ENCODE measurements at places on chromosomes 2 and 18. TPM values are rescaled to one million over a fixed set of nuclear protein-coding genes. Genes with fewer than 3 reads are reported as not detected.

- H3K27me3 ChIP-seq = no peaks in the 10 kb centered on the region
- H3K4me3 ChIP-seq = no peak overlapping the region
These were observed 22.3 kb downstream of the LRATD1 start for GRCh38 chr2:14654835-14655282.

DNA sequence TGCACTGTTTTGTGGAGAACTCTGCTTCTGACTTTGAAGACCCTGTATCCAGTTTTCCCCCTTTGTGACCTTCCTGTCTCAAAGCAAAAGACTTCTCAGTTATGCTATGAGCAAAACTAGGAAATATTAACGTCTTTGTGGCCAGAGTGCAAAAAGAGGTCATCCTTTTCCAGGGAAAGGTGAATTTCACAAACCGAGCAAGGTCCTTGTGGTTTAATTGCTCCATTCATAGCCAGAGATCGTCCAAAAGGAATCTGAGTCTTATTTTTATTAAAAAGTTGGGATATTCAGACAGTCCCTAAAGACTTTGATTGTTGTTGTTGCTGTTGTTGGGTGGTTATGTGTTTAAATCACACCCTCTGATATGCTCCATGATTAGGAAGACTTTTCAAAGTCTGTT lies 77.4 kb downstream of the NAB1 start:
- H3K27me3 ChIP-seq = no peaks in the 10 kb centered on the region
- no peaks in the 10 kb centered on the region for H3K4me1 ChIP-seq
- no peak overlapping the region for H3K27ac ChIP-seq
- no peaks in the 10 kb centered on the region for H3K36me3 ChIP-seq

The ATP6V1C2 gene
- 0.12 TPM for total RNA-seq

DNA sequence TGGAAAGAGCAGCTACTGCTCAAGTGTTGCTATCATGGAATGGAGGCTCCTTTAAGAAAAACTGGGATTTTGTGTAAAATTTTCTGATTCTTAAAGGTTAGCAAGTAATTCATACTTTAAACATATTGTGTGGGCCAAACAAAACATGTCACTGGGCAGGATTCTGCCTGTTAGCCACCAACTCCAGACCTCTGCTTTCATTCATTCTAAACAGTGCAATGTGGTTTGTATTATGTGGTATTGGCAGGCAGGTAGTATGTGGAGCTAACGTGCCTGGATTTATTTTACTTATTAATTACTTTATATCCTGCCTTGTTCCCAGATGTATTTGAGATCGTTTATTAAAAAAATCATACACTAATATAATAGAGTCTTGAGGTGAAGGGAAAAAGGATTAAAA lies 1521.3 kb upstream of the ACVR2A start:
- no peak overlapping the region for H3K4me3 ChIP-seq

The CNDP1 gene
- total RNA-seq = 40.6 TPM

The UPP2 gene
- 2.2 TPM for total RNA-seq

DNA sequence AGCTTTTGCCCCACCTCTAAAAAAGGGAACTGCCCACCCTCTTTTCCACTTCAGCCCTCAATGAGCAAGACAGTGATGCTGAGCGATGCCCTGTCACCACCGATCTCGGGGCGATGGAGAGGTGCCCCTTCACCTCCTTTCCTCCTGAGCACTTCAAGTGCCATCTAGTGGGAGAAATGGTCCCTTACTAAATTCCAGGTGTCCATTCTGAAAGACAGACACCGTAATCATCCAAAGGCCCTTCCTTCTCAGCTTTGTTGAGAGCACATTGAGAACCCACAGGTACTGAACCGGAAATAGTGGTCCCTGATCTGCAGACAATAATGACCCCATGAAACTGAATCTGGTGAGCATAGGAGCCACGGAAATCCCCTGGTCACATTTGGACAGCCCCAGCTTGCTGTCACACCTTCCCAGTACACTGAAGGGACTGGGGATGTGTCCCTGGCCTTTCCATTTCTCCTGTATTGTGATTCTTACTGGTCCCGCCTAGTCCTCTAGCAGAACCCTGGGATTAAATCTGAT lies 38.5 kb downstream of the KCTD18 start:
- H3K27me3 ChIP-seq = no peaks in the 10 kb centered on the region
- no peak for DNase-seq
- peaks cover 83% of the 10 kb centered on the region for H3K36me3 ChIP-seq
- H3K27ac ChIP-seq = no peak overlapping the region
- H3K4me3 ChIP-seq = no peak overlapping the region
- no peaks in the 10 kb centered on the region for H3K4me1 ChIP-seq

The POTEI gene
- not detected for total RNA-seq

The TTL gene
- total RNA-seq = 13.8 TPM

The MRO gene
- total RNA-seq = 2.2 TPM

DNA sequence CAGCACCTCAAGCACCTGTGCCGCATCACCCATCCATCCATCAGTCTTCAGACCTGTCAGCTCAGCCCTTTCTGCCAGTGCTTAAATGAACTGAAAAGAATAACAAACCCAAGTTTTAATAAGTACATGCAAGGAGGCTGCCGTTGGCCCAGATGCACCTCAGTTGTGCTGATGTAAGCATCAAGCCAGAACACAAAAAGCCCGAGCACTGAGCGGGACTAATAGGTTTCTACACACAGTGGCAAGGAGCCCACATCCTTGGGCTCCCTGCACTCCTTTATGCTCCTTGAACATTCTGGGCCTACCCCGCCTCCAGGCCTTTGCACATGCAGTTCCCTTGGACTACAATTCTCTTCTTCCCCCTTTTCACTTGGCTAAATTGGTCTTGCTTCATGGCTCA lies 165.6 kb downstream of the ALK start:
- H3K4me1 ChIP-seq = no peaks in the 10 kb centered on the region
- H3K27me3 ChIP-seq = no peaks in the 10 kb centered on the region
- no peak overlapping the region for H3K27ac ChIP-seq
- H3K4me3 ChIP-seq = no peak overlapping the region
- H3K36me3 ChIP-seq = no peaks in the 10 kb centered on the region

DNA sequence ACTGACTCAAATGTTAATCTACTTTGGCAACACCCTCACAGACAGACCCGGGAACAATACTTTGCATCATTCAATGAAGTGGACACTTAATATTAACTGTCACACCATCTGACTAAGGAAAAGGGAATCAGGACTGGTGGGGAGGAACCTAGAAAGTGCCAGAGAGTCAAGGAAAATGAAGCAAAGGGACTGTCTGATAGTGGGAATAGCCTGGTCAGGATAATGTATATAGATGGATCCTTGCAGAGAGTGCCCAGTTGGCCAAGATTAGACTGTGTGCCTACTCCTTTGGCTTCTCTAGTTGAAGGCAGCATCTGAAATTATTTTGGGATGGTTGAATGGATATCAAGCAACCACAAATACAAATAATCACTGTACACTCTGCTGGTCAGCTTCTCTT lies 45.2 kb downstream of the ARL6IP6 start:
- no peak for DNase-seq
- H3K27me3 ChIP-seq = no peaks in the 10 kb centered on the region
- no peak overlapping the region for H3K27ac ChIP-seq
- no peaks in the 10 kb centered on the region for H3K36me3 ChIP-seq

DNA sequence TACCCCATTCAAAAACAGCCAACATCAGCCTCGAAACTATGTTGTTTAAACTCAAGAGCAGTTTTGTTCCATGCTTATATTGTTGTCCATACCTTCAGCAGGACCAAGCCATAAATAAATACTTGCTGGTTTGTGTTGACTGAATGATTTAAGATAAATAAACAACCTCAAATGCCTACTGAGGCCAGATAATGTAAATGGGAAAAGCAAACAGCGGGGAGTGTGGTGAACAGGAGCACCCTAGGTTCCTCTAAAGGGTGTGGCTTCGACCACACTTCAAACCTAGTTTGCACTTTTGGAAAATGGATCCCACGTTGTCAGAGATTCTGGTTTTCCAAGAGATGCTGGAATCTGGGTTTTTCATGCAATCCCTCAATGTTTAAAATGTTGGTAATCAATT lies 1.7 kb upstream of the PMAIP1 start:
- no peak overlapping the region for H3K27ac ChIP-seq
- DNase-seq = no peak

The GRB14 gene
- 44.1 TPM for total RNA-seq

- H3K4me1 ChIP-seq = no peaks in the 10 kb centered on the region
- no peak overlapping the region for H3K4me3 ChIP-seq
- DNase-seq = no peak
- peaks cover 29% of the 10 kb centered on the region for H3K36me3 ChIP-seq
- H3K27ac ChIP-seq = no peak overlapping the region
These were observed 56.4 kb upstream of the OTX1 start for GRCh38 chr2:62994206-62994605.

- H3K27ac ChIP-seq = no peak overlapping the region
- H3K27me3 ChIP-seq = no peaks in the 10 kb centered on the region
- H3K4me3 ChIP-seq = no peak overlapping the region
- no peaks in the 10 kb centered on the region for H3K4me1 ChIP-seq
- no peak for DNase-seq
- H3K36me3 ChIP-seq = no peaks in the 10 kb centered on the region
These were observed 18.0 kb downstream of the SLC9A2 start for GRCh38 chr2:102637358-102637757.

The RUFY4 gene
- total RNA-seq = 0.55 TPM

The REG1B gene
- not detected for total RNA-seq

- no peaks in the 10 kb centered on the region for H3K27me3 ChIP-seq
- no peaks in the 10 kb centered on the region for H3K4me1 ChIP-seq
- DNase-seq = no peak
These were observed 564.6 kb upstream of the PKDCC start for GRCh38 chr2:41483226-41483625.

GRCh38 chr2:7161501-7161900 lies 244.3 kb downstream of the RNF144A start:
- no peak overlapping the region for H3K27ac ChIP-seq
- no peak overlapping the region for H3K4me3 ChIP-seq
- no peaks in the 10 kb centered on the region for H3K4me1 ChIP-seq
- H3K36me3 ChIP-seq = no peaks in the 10 kb centered on the region
- H3K27me3 ChIP-seq = no peaks in the 10 kb centered on the region

DNA sequence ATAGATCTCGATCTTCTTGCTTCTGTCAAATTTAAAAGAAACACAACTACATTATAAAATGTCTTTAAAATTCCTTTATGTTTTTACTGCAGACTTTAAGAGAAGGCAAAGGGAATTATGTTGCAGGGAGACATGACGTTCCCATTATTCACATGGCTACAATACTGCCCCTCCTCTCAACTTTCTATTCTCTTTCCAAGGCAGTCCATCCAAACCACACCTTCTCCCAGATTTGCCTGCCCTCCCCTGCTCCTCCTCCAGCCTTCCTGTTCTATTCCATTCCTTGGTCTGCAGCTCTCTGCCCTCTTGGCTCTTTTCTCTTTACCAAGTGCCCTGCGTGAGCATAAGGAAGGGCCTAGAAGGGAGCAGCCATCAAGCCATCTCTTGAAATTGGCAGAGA lies 61.3 kb downstream of the NABP1 start:
- H3K4me1 ChIP-seq = no peaks in the 10 kb centered on the region
- no peaks in the 10 kb centered on the region for H3K36me3 ChIP-seq
- H3K27ac ChIP-seq = no peak overlapping the region
- no peak overlapping the region for H3K4me3 ChIP-seq
- H3K27me3 ChIP-seq = no peaks in the 10 kb centered on the region

GRCh38 chr2:169165791-169166190 lies 96.4 kb downstream of the DHRS9 start:
- no peaks in the 10 kb centered on the region for H3K4me1 ChIP-seq
- no peaks in the 10 kb centered on the region for H3K27me3 ChIP-seq
- H3K4me3 ChIP-seq = no peak overlapping the region
- DNase-seq = no peak

The MPP4 gene
- total RNA-seq = not detected

The SNRNP27 gene
- total RNA-seq = 12.6 TPM

DNA sequence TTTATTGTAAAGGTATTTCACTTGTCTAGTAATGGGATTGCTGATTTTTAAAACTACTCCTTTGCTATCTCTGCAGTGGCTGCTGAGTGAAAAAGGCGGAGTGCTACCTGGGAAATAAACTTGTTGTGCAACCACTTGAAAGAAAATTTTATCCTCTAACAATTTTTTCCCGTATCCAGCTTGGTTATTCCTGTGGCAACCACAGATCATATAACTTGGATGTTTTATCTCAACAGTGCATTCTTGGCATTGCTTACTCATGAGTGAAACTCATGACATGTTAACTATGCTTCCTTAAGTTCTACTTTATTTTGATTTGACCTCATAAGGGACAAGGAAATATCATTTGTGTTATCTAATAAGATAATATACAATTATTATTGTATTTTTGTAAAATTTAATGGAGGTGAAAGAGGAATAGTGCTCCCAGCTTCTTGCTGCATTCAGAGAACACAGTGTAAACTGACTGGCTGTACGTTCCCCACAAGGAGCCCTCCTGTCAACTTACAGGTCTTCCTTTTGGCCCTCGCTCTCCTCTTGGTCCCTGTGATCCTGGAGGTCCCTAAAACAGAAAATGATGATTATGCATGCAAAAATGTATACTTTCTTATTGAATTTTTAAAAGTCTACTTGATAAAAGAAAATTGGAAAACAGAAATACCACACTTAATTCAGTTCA lies 82.7 kb downstream of the COL5A2 start:
- H3K4me3 ChIP-seq = no peak overlapping the region
- H3K4me1 ChIP-seq = no peaks in the 10 kb centered on the region
- no peaks in the 10 kb centered on the region for H3K36me3 ChIP-seq
- no peak overlapping the region for H3K27ac ChIP-seq
- H3K27me3 ChIP-seq = no peaks in the 10 kb centered on the region
- no peak for DNase-seq

The HSBP1L1 gene
- total RNA-seq = 35.1 TPM

The FBXO41 gene
- total RNA-seq = 0.43 TPM

The VRK2 gene
- total RNA-seq = 7.7 TPM

- H3K36me3 ChIP-seq = no peaks in the 10 kb centered on the region
- no peak for DNase-seq
These were observed 25.5 kb downstream of the ASAP2 start for GRCh38 chr2:9232166-9232479.

GRCh38 chr2:239895669-239896068 lies 129.5 kb downstream of the NDUFA10 start:
- no peaks in the 10 kb centered on the region for H3K27me3 ChIP-seq
- H3K4me3 ChIP-seq = no peak overlapping the region
- no peak overlapping the region for H3K27ac ChIP-seq
- no peak for DNase-seq

DNA sequence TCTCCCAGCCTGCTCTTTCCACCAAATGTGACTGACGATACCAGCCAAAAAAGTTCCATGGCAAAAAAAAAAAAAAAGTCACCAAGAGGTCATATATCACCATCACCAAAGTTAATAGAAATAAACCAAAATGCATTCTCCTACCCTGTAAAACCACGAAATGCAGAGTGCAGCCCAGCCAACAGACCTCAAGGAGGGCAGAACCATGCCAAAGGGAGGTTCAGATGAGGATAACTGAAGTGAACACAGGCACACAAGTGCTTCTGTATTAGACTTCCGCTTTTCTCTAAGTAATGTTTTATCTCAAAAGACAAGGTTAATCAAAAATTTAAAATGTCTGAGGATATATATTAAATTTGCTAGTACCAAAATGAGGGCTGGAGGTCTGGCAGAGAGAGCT lies 5.5 kb downstream of the SERPINE2 start:
- H3K36me3 ChIP-seq = no peaks in the 10 kb centered on the region
- no peak for DNase-seq
- H3K27ac ChIP-seq = no peak overlapping the region
- no peaks in the 10 kb centered on the region for H3K27me3 ChIP-seq
- H3K4me3 ChIP-seq = no peak overlapping the region
- H3K4me1 ChIP-seq = peaks cover 7% of the 10 kb centered on the region

GRCh38 chr18:39486268-39486667 lies 1920.7 kb upstream of the CELF4 start:
- H3K4me3 ChIP-seq = no peak overlapping the region
- no peaks in the 10 kb centered on the region for H3K36me3 ChIP-seq
- DNase-seq = no peak
- H3K27me3 ChIP-seq = no peaks in the 10 kb centered on the region
- no peaks in the 10 kb centered on the region for H3K4me1 ChIP-seq

The SPP2 gene
- total RNA-seq = 57.5 TPM

GRCh38 chr18:43001821-43002220 lies 113.7 kb downstream of the RIT2 start:
- H3K4me1 ChIP-seq = no peaks in the 10 kb centered on the region
- H3K27ac ChIP-seq = no peak overlapping the region
- no peak overlapping the region for H3K4me3 ChIP-seq
- no peak for DNase-seq
